ENCODE measurements at places on chromosomes 3 and 15.

GRCh38 chr3:81788610-81789009, 27.2 kb upstream of the GBE1 start:
- DNase-seq, result no peak

DNA sequence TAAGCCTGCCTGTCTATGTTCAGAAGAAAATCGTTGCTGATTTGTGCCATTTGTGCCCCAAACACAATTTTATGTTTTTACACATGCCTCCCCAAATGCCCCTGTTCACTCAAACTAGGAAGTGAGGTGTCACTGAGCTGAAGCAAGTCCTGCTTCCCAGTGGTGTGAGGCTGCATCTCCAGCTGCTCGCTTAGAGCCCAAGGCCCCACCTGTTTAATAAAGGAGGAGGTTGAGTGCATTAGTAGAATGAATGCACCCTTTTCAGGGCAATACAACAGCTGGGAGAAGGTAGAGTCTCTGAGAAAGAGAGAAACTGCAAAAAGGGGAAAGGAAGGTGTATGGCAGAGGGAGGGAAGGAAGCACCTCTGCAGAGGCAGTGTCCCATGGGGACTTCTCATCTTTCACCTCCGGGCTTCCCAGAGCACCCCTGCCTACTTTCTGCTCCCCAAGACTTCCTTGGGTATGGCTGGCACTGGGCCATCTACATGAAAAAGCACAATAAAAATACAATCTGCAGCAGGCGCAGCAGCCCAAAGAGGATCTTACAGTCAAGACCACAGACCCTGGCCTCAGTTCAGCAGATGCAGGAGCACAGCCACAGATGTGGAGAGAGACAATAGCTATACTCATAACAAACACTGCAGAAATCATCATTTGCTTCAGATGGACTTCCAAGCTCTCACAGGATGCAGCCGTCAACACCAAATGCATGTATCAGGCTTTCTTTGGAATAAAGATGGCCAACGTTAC, 165.9 kb downstream of the POLR2M start:
- no peak for DNase-seq

- no peak for DNase-seq
Measured at GRCh38 chr15:64813075-64813474, 12.4 kb downstream of the PIF1 start.

- DNase-seq, result no peak
Measured at GRCh38 chr3:81643721-81644120, 117.7 kb downstream of the GBE1 start.

DNA sequence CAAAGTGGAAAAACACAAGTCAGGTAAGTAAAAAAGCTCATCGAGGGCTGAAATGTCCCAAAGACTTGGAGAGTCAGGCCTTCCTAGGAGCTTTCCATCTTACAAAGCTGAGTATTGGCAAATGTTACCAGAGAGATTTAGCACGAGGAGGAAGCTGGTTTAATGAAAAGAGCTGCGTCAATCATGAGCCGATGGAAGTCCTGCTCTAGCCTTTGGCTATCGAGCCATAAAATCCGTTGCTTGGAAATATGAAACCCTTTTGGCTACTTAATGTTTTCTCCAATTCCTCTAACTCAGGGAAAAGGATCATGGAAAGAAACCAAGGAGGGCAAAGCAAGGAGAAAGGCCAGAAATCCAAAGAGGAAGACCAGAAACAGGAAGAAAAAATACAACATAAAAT, 1074.6 kb downstream of the FHIT start:
- no peak for DNase-seq

DNA sequence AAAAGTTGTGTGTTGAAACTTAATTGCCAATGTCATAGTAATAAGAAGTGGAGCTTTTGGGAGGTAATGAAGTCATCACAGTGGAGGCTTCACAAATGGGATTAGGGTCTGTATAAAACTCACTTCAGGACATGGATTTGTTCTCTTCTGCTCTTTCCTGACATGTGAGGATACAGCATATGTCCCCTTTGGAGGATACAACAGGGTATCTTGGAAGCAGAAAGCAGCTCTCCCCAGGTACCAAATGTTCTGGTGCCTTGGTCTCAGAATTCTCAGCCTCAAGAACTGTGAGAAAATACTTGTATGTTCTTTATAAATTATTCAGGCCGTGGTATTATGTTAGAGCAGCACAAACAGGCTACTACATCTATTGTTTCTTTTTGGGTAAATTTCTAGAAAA, 210.9 kb downstream of the DIPK2A start:
- DNase-seq, result no peak

DNA sequence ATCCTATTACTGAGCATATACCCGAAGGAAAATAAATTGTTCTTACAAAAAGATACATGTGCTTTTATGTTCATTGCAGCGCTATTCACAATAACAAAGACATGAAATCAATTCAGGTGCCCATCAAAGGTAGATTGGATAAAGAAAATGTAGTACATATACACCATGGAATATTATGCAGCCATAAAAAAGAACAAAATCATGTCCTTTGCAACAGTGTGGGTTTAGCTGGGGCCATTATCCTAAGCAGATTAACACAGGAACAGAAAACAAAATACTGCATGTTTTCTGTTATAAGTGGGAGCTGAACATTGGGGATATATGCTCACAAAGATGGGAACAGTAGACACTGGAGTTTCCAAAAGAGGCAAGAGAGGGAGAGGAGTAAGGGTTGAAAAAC, 42.5 kb downstream of the SGO1 start:
- DNase-seq, result no peak
